ENCODE measurements at places on chromosomes 3 and 15.

DNA sequence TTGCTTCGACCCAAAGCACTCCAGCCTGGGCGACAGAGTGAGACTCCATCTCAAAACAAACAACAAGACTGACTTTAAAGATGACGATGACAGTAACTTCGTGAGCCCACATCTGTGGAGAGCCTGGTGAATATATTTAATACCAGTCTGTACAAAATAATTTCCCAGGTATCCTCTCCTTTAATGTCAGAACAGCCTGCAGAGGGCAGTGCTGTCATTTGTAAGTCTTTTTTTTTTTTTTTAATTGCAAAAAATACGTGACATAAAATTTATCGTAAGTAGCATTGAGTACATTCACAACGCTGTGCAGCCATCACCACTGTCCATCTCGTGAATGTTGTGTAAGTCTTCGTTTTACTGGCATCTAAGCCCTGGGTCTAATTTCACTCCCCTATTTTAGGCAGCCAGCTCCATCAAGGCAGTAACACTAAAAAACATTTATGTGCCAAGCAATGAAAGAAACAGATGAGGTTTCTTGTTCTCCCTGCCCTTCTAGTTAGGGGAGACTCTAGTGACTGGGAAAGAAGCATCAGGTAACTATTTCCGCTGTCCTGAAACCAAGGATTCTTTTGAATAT lies 1.4 kb downstream of the HTD2 start:
- no peak for DNase-seq

GRCh38 chr3:175770426-175770825 lies 911.3 kb downstream of the NAALADL2 start:
- DNase-seq = no peak

GRCh38 chr3:98644168-98644567 lies 50.8 kb upstream of the CPOX start:
- no peak for DNase-seq

GRCh38 chr15:61159901-61160300 lies 69.2 kb downstream of the RORA start:
- DNase-seq = no peak

GRCh38 chr3:16055606-16056211 lies 118.8 kb upstream of the GALNT15 start:
- DNase-seq = no peak

DNA sequence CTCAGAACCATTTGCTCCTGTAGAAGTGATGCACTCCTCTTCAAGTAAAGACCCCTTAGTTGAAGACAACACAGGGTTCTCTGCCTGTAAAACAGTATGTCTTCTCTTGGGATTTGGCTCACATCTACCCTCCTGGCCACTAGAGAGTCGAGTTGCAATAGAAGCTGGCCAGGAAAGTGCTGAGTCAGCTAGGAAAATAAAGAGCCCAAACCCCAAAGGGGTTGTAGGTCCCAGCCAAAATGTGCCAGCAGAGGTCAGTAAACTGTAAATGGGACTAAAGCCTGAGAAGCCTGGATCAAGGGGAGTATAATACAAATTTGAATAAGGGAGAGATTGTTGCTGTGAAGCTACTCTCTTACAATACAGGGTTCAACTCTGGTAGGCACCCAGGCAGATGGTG lies 37.2 kb upstream of the THBS1 start:
- no peak for DNase-seq

GRCh38 chr3:97278506-97278905 lies 464.1 kb downstream of the EPHA6 start:
- no peak for DNase-seq

- no peak for DNase-seq
These were observed 4.4 kb upstream of the TMC3 start for GRCh38 chr15:81378443-81378842.

GRCh38 chr3:112735926-112736325 lies 95.0 kb upstream of the CCDC80 start:
- DNase-seq = no peak

DNA sequence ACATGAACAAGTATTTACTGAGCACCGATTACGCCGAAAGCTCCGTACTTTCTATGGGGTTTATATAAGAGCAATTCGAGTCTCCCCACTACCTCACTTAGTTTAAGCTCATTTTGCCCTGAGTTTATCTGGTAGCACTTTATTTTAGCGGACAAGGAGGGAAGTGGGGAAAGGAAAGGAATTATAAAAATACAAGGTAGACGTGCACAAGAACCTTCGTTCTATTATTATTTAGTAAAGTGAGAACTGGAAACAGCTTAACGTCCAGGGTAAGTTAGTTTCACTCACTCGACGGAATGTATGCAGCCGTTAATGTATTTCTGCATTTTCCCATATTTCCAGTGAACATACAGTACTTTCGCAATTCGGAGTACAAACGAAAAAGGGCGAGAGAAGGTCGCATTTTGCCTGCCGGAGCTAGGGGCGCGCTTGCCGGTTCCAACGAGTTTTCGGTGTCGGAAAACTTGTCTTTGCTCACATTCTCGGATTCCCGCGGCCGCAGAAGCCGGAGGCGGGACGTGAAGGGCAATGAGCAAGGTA lies 1.2 kb upstream of the STT3B start:
- no peak for DNase-seq

- DNase-seq = no peak
These were observed 59.7 kb downstream of the ITPR1 start for GRCh38 chr3:4552811-4553210.

- no peak for DNase-seq
These were observed 1.6 kb downstream of the NMD3 start for GRCh38 chr3:161222662-161223061.

DNA sequence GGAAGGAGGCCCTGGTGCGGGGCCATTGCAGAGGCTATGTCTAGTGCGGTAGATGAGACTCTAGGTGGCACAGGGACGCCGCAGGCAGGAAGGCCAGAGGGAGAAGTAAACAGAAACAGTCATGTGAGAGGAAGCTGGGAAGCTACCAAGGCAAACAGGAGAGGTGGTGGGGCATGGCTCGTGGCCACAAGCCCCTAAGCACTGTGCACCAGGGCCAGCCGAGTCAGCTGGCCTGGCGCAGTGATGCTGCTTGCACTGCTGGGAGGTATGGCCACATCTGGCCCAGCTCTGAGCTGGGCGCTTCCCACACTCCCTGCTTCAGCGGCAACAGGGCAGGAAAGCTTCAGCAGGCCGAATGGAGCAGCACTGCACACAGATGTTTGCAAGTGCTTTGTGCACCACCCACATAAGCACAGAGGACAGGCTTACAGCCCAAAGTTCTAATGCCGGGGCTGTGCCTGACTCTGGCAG lies 76.6 kb downstream of the SRGAP3 start:
- no peak for DNase-seq

GRCh38 chr3:189512821-189513220 lies 118.4 kb upstream of the TP63 start:
- DNase-seq = no peak

GRCh38 chr3:30688776-30689641 lies 82.6 kb downstream of the TGFBR2 start:
- DNase-seq = peak; percentile 51

DNA sequence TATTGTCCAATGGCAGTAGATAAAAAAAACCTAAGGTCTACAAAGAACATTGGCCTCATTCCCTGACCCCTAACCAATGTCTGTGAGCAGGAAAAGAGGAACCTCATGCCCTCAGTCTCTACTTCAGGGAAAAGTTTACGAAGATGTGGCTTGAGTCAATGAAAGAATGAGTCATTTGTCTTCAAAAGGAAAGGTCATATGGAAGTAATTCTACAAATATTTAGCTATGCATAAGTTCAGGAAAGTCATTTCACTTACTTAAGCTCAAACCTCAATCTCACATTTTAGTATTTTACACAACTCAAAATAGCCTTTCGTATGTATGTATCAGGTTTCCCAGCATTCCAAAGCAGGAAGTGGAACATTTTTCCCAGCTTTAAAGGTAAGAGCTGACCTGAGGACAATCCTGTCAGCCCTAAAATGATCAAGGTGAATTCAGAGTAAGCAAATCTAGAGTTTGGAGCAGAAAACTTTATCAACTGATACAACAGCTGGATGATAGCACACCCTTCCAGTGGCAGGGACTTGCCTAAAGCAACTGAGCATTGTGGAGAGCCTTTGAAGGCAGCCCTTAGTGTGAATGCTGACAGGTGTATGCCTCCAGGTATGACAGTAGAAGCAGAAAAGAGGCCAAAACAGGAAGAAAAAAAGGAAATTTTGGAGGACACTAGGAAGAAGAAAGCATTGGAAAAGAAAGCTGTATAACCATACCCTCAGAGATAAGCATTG lies 53.9 kb upstream of the ACKR4 start:
- DNase-seq = peak; percentile 48

DNA sequence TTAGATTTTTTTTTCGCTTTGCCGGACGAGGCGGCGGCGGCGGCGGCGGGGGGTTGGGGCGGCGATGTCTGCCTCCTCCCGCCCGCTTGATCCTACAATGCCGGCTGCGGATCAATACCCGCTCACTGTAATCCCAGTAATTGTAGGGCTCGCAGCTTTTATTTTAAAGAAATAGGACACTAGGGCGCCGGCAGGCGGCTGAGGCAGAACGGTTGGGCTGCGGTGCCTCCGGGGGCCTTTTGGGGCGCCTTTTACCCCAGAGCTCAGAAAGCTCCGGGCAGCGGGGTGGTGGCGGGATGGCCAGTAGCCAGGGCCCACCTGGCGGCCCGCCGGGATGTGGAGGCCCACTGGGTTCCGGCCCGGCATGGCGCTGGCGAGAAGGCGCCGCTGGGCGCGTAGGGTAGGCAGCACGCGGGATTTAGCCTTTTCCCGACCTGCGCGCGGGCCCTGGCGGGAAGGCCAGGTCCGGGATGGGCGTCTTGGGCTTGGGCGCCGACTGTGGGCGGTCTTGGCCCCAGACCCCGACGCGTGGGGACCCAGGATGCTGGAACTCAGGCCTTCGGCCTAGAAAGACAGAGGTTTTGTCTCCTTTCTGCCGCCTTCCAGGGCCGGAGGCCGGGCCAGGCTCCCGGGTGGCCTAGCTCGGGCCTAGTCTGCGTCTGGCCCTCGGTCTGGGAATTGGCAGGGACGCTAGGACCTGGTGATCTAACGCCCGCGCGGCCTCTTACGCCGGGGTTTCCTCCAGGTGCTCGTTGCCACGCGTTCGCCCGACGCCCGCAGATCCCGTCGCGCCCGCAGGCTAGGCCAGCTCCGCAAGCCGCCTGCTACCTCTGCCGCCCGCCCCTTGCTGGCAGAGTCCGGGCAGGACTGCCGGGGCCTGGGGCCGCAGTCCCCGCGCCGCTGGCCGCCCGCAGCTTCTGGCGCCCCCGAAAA lies 15.5 kb upstream of the ONECUT1 start:
- DNase-seq = no peak

DNA sequence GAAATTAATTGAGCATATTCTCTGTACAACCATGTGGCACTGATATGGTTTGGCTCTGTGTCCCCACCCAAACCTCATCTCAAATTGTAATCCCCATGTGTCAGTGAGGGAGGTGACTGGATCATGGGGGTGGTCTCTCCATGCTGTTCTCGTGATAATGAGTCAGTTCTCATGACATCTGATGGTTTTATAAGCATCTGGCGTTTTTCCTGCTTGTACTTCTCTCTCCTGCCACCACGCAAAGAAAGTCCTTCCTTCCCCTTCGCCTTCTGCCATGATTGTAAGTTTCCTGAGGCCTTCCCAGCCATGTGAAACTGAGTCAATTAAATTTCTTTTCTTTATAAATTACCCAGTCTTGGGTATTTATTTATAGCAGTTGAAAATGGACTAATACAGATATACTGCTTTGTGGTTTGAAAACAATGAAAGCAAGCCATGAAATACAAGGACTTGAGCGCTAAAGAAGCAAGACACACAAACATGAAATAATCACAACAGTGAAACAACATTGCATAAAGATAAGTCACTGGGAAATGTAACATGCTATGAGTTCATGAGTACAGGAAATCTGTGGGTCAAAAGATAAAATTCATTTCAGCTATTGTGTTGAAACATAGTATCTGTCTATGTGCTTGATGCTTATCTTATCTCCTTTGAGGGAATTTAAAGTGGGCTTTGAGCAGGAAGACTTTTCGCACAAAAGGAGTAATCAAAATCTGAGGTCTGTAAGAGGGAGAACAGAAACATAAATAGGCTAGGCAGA lies 288.7 kb downstream of the GBE1 start:
- DNase-seq = no peak

DNA sequence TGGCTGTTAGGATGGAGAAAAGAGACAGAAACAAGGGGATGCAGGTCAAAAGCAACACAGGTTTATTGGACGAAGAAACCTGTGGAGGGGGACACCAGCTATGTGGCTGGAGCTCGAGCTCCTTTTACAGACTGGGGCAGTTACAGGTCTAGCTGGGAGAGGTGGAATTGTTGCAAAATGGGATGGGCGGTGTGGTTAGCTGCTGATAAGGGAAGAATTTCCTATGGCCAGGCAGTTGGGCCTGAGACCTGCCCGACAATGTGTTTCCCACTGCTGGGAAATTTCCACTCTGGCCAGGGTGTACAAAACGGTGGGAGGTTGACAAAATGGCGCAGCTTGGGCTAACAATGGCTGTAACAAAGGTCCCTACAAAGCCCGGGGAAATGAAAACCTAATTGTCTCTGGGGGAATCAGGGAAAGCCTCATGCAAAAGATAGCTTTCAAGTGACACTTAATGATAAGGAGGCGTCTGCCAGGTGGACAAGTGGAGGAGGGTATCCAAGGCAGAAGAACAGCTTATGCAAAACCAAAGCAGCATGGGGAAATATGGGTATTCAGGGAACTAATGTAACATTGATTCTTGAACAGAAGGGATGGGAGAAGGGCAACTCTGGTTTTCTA lies 137.4 kb upstream of the SGO1 start:
- no peak for DNase-seq

- DNase-seq = no peak
These were observed 434.7 kb upstream of the PDZRN3 start for GRCh38 chr3:74059301-74059922.

DNA sequence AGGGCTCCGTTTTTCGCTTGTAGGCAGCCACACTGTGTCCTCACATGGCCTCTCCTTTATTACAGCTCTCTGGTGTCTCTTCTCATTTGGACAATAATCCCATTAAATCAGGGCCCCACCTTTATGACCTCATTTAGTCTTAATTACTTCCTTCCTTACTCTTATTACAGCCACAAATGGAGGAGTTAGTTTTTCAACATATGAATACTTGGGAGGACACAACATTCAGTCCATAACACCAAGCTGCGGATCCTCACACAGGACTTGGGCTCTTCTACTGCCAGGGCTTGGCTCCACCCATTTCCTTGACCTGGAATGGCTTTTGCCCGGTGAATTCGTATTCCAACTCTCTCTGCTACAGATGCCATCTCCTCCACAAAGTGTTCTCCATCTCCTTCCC lies 74.3 kb upstream of the SLC7A14 start:
- DNase-seq = no peak

DNA sequence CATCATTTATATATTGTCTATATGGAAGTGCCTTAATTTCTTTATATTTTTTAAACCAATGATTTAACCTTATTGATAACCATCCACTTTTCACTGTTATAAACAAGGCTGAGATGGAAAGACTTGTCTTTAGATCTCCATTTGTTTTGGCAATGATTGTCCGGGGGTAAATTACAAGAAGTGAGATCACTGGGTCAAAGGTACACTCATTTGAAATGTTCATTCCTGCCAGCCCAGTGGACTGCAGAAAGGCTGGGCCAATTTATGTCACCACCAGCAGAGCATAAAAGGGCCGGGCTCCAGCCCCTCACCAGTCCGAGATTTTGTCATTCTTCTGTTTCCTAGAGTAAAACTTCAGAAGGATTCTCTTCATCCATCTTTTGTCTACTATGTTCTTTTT lies 93.6 kb upstream of the NEO1 start:
- DNase-seq = no peak

GRCh38 chr3:120855665-120856437 lies 52.2 kb upstream of the STXBP5L start:
- peak; percentile 9 for DNase-seq

- DNase-seq = no peak
These were observed 6.6 kb upstream of the BLM start for GRCh38 chr15:90710436-90711027.

GRCh38 chr3:25376340-25376739 lies 51.7 kb upstream of the RARB start:
- DNase-seq = no peak

Measured in kidney epithelial cell (primary cell).